ENCODE measurements at places on chromosomes 16 and 17.
A peak's percentile ranks its signal among the peaks of the same experiment; 100 is the strongest.

DNA sequence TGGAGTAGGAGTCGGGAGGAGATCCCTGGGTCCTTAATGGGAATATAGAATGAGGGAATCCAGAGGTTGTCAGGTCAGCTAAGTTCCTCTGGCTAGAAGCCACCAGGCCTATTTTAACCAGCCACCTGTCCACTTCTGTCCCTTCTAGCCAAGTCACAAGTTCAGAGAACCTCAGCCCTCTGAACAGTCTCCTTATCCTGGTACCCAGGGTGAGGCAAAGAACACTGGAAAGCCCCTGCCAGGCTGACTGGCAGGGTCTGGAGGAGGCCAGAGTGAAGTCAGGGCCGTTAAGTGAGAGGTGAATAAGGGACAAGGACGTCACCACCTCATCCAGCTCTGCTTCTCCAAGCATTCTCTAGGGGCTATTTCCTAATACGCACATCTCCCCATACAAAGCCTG, 2.7 kb downstream of the CTDNEP1 start:
- no peak for DNase-seq

GRCh38 chr16:74449470-74449869, 28.2 kb upstream of the CLEC18B start:
- DNase-seq: no peak

GRCh38 chr17:7292729-7293128, 1.7 kb downstream of the YBX2 start:
- DNase-seq: no peak

GRCh38 chr16:35398180-35398579, 1938.8 kb downstream of the TP53TG3F start:
- DNase-seq: no peak

DNA sequence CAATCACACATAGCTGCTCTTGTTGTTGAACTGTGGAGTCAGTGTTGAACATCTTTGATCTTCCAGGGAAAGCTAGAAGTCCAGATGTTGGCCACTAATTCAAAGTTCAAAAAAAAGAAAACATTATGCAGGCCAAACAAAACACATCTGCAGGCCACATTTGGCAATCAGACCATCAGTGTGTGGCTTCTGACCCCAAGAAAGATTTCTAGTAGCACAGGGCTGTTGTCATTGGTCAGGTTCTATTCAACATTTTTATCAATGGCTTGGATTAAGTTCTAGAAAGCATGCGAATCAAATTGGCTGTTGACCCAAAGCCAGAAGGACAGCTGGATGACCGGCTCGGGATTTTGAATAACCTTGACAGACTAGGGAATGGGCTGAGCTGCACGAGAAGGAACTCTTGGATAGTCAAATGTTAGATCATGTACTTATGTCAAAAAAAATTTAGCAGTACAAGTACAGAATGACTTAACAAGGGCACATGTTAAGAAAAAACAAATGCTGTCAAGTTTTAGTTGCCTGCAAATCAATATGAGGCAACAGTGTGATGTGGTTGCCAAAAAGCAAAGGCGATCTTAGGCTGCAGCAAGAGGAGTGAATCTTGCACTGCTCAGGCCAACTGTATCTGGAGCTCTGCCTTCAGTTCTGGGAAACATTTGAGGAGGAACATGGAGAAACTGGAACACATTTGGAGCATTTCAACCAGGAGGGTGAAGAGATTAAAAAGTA, 187.6 kb downstream of the RGS9 start:
- no peak for DNase-seq

- DNase-seq: peak; percentile 52
Observed at GRCh38 chr16:48901712-48902374, 291.9 kb upstream of the N4BP1 start.

DNA sequence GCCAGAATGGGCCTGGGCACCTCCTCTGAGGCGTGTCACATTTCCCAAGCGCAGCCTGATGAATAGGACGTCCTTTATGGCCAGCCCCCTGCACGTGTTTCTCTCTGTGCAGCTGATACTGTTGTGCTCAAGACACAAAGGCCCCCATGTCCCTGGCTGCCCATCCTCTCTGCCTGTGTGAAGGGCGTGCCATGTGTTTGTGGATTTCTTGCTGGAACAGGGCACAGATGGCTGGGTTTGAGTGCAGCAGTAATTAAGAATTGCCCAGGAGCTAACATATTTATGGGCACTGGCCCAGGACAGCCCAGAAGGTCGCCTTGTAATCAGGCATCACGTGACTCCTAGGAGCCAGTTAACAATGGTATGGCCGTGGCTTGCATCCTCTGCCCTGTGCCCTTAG, 181.1 kb downstream of the CCDC182 start:
- no peak for DNase-seq

DNA sequence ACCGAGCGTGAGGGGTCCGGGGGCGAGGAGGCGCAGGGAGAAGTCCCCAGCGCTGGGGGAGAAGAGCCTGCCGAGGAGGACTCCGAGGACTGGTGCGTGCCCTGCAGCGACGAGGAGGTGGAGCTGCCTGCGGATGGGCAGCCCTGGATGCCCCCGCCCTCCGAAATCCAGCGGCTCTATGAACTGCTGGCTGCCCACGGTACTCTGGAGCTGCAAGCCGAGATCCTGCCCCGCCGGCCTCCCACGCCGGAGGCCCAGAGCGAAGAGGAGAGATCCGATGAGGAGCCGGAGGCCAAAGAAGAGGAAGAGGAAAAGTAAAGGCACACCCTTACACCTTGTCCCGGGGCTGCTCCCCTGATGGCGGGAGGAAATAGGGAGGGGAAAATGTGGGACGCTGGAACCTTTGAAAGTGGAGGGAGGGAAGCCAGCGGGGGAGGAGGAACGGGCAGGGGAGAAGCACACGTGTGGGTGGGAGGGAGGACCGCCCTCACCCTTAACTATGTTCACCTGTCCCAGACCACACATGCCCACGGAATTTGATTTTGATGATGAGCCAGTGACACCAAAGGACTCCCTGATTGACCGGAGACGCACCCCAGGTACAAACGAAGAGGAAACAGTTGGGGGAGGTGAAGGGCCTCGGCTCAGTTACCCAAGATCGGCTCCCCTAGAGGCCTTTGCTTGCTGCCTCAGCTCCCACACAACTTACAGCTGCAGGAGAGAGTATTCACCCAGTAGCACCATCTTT, 916 bp downstream of the PAGR1 start:
- peak; percentile 72 for DNase-seq

DNA sequence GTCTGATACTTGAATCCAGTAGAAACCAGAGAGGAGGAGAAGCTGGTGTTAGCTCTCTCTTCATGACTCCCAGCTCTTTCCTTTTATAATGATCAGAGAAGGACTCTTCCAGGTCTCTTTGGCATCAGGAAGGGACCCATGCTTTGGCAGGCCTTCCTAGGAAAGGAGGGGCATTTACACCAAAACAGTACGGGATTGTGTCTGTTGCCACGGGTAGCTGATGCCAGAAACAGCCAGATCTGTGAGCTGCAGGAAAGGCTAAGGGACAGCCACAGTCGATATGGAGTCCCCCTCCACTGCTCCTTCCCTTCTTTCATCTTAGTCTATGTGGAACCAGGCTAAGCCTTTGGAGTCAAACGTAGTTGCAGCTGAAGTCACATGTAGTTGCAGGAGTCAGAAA, 9.3 kb downstream of the CEP295NL start:
- DNase-seq: no peak

GRCh38 chr16:54140057-54140787, 146.4 kb downstream of the IRX3 start:
- DNase-seq: no peak

DNA sequence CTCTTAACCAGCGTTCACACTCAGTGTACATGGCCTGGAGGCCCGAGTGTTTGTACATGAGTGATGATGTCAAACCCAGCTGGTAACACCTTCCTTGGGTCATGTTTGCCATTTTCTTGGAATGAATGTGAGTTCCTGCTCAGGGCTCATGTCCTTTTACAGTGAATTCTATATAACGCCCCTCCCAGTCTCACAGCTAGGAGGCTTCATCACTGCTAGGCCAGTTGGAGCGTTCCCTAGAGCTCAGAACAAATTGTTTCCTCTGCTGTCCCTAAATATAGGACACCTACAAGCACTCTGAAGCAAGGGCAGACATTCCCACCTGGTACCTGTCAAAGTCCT, 5.5 kb downstream of the TIMM22 start:
- no peak for DNase-seq

GRCh38 chr17:52255347-52255746, 96.8 kb upstream of the CA10 start:
- DNase-seq: no peak

GRCh38 chr17:77691216-77692085, 267.1 kb upstream of the TNRC6C start:
- no peak for DNase-seq

GRCh38 chr16:35570946-35571345, 2111.5 kb downstream of the TP53TG3F start:
- no peak for DNase-seq

DNA sequence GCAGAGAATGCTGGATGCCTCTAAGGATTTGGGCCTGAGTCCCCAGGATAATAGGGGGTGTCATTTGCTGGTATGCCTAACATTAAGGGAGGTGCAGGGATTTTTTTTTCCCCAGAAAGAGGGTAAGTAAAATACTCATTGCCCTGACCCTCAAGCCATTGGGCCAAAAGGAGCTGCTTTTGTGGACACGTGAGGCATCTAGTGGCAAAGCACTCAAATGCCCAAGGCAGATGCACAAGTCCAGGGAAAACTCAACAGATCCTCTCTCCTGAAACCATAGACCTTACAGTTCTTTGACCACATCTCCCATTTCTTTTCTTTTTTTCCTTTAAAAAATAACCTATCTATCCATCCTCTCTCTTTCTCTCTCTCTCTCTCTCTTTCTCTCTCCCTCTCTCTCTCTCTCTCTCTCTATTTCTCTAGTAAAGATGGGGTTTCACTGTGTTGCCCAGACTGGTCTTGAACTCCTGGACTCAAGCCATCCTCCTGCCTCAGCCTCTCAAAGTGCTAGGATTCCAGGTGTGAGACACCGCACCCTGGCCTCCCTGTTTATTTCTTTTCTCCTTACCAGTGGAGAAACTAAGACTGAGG, 11.8 kb downstream of the IRX5 start:
- no peak for DNase-seq

DNA sequence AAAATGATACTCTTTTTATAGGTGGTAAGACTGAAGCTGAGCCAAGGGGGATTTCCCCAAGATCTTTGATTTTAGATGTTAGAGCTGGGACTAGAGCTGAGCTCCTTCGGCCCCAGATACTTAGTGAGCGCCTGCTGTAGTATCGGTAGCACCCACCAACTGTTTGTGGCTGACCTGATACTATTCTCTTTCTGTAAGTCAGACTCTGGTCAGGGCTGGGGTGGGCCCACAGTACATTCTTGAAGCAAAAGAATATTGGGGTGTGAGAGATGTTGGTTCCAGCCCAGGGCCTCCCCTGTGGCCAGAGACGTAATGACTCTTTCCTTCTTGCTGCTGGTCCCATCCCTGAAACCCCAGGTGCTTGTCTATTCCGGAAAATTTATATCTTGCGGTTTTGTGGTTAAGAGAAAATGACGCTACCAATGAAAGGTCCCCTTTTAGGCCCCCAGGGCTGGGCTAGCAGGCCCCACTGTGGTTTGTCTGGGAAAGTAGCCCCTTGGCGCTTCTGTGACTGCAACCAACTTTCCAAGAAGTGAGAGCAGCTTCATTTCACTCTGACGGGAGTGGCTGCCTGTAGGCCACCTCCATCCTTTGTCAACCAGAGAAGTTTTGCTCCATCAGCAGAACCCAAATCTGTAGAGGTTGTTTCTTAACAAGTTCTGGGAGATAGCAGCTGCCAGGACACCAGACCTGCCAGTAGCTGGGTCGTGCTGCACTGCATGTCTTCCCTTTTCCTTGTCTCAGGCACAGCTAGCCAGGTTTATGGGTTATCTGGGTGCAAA, 86.4 kb upstream of the LGALS9 start:
- DNase-seq: no peak

DNA sequence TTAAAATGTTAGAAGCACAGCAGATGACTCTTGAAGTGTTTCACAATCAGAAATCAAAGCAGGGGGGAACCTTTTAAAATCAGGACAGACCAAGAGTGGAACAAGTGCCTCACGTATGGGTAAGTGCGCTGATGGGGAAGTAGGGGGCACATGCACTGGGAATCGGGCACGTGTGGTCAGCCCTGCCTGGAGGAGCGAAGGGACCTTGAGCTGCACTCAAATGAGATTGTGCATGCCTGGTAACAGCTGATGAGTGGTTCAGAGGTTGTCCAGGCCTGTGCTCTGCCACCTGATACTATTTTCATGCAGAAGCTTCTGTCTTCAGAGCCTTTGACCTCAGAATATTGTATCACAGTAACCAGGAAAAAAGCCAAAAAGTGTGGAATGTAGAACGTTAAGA, 13.7 kb upstream of the XYLT2 start:
- no peak for DNase-seq

GRCh38 chr16:760545-761343, at the start of gene MSLN:
Gene MSLN, plus strand, starts transcription at chr16:760734. Its CDS starts 1,947 bp downstream, at chr16:762681.
- no peak for DNase-seq

- DNase-seq: no peak
Observed at GRCh38 chr17:16585796-16586195, 16.8 kb upstream of the ZNF287 start.

GRCh38 chr16:56212144-56212543, 20.9 kb downstream of the GNAO1 start:
- no peak for DNase-seq

GRCh38 chr17:33927732-33928133, 327.4 kb upstream of the CCL2 start:
- peak; percentile 23 for DNase-seq

DNA sequence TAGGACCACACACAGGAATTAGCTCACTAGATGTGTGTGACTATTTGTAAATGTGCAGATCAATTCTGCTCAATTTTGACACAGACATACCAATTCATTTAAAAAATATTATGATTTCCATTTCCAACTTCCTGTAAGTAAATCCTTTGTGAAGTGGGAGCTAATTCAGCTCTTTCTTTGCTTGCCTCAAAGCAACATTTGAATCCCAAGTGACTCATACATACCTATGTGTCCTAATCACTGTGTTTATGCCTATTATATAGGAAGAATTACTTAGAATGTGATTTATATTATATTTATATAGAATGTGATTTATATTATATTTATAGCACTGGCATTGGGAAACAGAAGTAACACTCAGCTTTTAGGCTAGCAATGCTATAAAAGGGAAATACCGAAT, 195.9 kb upstream of the C17orf78 start:
- no peak for DNase-seq

- no peak for DNase-seq
Observed at GRCh38 chr17:55452139-55452790, 30.6 kb upstream of the MMD start.

DNA sequence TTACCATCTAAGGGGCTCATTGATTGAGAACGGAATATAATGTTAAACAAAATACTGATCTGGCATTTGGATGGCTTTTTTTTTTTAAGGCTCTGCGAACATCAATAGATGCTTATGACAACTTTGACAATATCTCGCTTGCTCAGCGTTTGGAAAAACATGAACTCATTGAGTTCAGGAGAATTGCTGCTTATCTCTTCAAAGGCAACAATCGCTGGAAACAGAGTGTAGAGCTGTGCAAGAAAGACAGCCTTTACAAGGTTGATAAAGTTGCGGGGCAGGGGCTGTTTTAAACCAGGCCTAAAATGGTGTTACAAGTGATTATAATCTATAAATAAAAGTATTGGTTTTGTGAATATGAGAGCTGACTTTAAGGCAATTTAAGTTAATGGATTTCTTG, 22.3 kb downstream of the PTRH2 start:
- no peak for DNase-seq
